Inflammatory macrophage (primary cell): ENCODE measurements at places on chromosomes 6 and 20.

DNA sequence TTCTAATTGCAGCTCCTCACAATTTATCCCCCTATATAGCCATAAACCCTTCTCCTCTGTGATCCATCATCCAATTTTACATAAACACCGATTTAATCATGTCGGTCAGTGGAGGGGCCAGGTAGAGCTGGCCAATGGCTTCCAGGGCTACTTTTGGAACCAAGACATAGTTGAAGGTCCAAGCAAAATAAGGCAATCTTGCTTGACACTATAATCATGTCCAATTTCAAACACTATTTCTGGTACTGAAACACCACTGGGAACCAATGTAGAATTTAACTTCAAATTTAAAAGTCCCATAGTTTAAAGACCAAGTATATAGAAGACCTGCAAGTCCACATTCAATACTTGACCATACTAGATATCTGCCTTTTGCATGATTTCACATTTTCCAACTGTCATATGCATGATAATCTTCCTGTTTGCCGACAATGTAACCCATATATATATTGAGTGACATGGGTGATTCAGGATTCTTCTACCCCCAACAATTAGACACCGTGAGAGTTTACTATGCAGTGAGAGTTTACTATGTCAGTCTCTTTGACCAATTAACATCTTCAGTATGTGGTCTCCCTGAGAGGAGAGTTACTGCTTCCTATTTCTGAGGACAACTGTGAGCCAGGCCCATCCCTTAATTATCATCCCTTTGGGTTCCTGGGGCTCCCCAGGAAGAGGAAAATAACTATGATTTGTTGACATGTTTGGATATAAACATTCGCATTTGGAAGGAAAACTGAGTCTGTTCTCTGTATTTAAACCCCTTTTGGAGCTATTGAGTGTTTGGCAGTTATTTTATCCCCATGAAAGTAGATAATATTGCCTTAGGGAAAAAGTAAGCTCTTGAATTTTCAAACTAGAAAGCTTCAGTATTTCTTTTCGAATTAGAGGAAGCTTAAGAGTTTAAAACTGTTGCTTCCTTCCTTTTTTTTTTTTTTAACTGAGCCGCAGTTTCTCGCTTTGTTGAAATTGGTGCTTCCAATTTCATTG is 31.8 kb downstream of the SAMD3 start:
- no peak for DNase-seq

DNA sequence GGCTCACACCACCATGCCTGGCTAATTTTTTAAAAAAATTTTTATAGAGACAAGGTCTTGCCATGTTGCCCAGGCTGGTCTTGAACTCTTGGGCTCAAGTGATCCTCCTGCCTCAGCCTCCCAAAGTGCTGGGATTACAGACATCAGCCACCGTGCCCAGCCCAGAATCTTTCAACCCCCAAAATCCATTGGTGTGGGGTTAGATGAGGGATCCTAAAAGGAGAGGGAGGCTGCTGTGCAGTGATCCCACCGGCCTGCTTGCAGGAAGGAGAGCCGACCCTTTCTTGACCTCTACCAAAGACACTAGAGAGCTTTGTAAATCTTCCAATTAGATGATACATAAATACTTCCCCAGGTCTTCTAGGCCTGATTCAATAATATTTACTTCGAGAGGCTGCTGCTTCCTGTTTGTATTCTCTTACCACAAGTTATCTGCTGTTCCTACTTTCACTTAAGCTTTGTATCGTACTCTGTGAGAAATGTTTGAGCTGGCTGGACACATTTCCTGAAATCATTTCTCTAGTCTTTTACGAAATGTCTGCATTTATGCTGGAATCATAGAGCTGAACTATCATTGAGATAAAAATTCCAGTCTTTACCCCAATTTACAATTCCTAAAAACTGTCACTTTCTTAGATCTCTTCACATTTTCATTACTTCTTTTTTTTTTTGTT is 49.3 kb upstream of the IER3 start:
- peak; percentile 63 for DNase-seq

GRCh38 chr20:48065833-48066232 is 280.6 kb upstream of the SULF2 start:
- DNase-seq = no peak

GRCh38 chr6:8578006-8578405 is 142.7 kb upstream of the SLC35B3 start:
- no peak for DNase-seq

DNA sequence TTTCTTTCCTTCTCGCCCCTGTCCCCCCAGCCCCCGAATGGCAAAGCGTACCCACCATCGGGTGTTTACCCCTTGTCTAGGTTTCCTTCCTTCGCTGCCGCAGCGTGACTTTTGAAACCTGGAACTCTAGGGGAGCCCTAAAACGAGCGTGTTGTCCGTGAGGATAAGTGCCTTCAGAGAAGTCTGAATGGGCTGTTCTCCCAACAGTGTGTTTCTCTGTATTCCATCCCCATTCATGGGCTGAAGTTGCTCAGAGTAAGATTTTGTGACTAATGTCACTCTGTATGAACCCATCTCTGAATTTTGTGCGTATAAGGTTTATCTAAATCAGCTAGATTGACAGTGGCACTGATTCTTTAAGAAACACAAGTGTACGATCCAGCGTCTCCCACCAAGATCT is 949 bp downstream of the MACROD2 start:
- no peak for DNase-seq

DNA sequence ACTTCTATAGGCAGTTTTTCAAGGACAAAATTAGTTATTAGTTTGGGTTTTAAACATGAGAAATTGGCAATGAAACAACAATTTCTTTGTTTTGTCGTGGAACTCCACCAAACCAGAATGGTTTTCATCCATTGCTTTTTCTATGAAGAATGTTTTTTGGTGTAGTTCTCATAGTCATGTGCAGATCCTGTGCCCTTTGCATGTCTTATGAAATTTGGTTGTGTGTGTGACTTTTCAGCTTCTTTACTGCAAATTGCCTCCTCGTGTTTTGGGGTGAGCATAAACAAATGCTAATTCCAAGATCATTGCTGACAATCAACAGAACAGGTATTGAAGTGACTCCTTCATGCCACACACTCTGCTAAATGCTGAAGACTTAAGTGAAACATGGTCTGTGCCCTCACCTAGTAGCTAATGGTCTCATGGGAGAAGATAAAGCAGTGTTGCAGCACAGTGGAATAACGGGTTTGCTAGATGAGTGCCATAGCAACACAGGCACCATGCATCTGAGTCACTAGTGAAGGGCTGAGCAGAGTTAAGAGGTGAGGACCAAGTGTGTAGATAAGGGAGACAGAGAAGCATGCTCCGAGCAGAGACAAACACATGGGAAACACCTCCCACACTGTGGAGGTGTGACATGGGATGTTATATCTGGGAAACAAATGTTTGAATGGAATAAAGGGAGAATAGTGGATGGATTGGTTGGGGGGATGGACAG is 120.0 kb downstream of the SLC16A10 start:
- DNase-seq = no peak

- no peak for DNase-seq
Observed at GRCh38 chr20:34175079-34175478, 63.0 kb upstream of the EIF2S2 start.

- DNase-seq = peak; percentile 31
Observed at GRCh38 chr6:8743170-8743745, 307.9 kb upstream of the SLC35B3 start.

- DNase-seq = peak; percentile 86
Observed at GRCh38 chr6:137217801-137218472, 1.2 kb downstream of the IFNGR1 start.

- DNase-seq = peak; percentile 38
Observed at GRCh38 chr6:6811128-6812009, 222.8 kb downstream of the LY86 start.

DNA sequence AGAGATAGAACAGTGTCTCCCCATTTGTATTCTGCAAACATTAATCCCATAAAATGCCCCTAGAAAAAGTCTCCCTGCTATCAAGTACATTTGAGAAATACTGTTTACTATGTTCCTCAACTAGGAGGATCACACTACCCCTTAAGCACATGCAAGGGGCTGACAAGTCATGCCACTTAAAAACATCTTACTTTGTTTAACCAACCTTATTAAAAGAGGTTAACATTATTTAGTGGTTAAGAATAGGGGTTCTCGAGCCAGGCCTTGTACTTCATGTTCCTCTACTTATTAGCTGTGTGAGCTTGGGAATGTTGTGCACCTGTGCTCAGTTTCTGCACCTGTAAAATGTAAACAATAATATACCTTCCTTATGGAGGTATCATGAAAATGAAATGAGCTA is 113.7 kb downstream of the UBE3D start:
- no peak for DNase-seq

- DNase-seq = peak; percentile 50
Observed at GRCh38 chr6:37324131-37325033, 29.4 kb upstream of the RNF8 start.

- no peak for DNase-seq
Observed at GRCh38 chr6:80637312-80637711, 530.8 kb downstream of the BCKDHB start.

- DNase-seq = no peak
Observed at GRCh38 chr6:158270389-158271127, 41.7 kb upstream of the TULP4 start.

DNA sequence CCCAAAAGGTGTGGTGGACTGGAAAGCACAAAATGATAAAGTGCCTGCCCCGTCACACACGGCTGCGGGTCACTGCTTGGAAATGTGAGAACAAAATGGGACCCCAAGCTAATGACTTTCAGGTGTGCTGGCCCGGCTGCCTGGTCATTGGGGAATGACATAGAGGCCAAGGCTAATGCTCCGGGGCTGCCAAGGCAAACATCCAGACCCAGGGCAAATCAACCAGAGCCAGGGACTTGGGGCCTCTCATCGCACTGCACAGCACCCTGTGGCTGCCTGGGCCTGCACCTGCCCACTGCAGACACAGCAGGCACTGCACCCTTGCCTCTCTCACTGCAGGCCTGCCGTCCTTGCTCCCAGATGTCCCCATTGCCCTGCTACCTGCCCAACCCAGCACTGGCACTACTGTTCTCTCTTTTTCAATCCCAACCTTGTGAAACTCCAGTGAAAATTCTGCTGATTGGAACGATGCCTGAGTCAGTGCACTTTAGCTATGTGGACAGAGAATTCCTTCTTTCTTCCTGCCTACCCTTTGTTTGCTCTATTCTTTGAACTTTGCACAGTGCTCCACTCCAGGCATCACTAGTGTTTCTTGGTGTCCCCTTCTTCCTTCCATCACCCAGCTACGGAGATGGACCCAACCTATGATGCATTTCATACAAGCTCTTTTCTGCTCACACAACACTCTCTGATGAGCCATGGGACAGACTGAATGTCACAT is 849.5 kb downstream of the MAFB start:
- DNase-seq = no peak

- DNase-seq = no peak
Observed at GRCh38 chr6:74134327-74134726, 438.3 kb downstream of the CD109 start.

- DNase-seq = peak; percentile 73
Observed at GRCh38 chr6:16184129-16184528, 54.3 kb upstream of the GMPR start.

- DNase-seq = no peak
Observed at GRCh38 chr6:148521586-148521985, 178.9 kb downstream of the SASH1 start.

GRCh38 chr20:48192109-48192508 is 406.8 kb upstream of the SULF2 start:
- DNase-seq = no peak

DNA sequence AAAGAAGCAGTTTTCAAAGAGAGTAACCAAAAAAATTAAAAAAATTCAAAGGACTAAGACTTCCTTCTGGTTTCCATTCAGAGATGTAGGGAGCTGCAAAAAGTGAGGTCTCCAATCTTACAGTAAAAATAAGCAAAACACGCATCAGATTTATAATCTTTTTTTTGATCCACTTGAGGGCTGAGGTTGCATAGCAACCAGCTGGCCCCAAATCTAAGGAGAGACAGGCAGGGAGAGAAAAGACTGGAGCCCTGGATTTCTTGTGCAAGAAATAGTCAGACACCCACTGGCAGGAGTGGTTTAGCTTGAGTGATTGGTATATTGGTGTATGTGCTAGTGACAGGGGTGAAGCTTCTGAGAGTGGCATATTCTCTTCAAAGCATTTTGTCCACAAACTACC is 135.9 kb upstream of the FUT9 start:
- DNase-seq = no peak

GRCh38 chr20:31806564-31807355 is 12.4 kb upstream of the MYLK2 start:
- DNase-seq = peak; percentile 44

GRCh38 chr6:43803783-43804549 is 34.0 kb downstream of the VEGFA start:
- peak; percentile 77 for DNase-seq

- DNase-seq = no peak
Observed at GRCh38 chr6:135753196-135753595, 98.3 kb upstream of the PDE7B start.

GRCh38 chr6:162700966-162701365 is 26.6 kb downstream of the PRKN start:
- no peak for DNase-seq

DNA sequence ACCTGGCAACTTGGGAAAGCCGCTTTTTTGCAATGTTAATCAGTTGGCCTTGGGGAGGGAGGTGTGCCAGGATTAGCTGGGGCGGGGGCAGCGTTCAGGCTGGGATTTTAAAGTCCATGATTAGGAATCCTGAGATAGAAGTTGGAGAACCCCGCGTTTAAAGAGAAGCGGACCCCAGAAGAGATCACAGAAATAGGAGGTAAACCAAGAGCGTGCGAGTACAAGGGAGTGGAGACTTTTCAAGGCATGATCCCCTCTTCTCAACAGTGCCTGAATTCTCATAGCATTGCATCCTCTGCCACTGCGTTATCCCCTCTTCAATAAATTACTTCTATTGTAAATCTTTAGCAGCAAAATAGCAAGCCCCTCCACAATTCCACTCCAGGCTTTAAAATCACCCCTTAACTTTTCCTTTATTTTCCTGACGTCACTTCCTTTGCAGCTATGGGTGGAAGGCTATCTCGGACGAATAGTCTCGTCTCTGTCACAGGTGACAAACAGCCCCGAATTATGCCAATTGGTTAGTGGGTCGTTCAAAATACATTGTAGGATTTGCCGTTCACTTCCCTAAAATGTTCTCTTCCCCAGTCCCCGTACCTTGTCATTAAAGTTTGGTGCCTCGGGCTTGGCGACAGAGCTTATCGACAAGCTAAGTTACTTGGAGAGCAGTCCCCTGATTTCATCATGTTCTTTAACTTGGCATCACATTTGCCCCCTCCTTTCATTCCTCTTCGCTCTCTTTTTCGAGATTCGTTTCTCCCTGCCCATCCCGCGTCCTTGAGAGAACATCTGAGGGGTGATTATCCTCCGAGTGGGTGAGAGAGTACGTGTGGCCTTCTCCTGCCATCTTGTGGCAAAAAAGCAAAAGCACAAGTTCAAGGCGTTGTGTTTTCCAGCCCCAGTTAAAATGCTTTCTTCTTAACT is 17.1 kb downstream of the OR2B2 start:
- peak; percentile 80 for DNase-seq

GRCh38 chr6:88848870-88849269 is 114.5 kb downstream of the RNGTT start:
- no peak for DNase-seq

GRCh38 chr20:48309293-48309692 is 518.5 kb downstream of the PREX1 start:
- no peak for DNase-seq

GRCh38 chr20:10306440-10307358 is 88.1 kb downstream of the SNAP25 start:
- no peak for DNase-seq

GRCh38 chr6:167238694-167239467 is 52.2 kb upstream of the UNC93A start:
- DNase-seq = no peak
